ENCODE measurements at places on chromosomes 3 and 15.

GRCh38 chr3:134253475-134254226, 3.0 kb upstream of the RYK start:
- no peak for DNase-seq

GRCh38 chr3:158109295-158109803, 540 bp upstream of the RSRC1 start:
- no peak for DNase-seq

DNA sequence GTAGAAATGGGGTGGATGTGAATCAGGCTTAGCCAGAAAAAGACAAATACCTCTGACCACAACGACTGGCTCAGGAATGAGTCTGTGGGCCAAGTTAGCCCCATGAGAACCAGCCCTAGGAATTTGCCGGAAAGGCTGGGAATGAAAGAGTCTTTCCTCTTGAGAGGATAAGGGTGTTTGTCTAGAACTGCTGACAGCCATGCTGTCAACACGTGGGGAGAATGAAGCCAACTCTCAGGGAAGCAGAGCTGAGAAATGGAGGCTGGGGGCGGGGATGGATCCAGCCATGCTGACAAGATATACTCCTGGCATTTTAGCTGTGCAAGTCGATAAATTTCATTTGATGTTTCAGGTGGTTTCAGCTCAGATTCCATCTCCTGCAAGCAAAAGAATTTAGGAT, 10.6 kb upstream of the SLC6A1 start:
- no peak for DNase-seq

DNA sequence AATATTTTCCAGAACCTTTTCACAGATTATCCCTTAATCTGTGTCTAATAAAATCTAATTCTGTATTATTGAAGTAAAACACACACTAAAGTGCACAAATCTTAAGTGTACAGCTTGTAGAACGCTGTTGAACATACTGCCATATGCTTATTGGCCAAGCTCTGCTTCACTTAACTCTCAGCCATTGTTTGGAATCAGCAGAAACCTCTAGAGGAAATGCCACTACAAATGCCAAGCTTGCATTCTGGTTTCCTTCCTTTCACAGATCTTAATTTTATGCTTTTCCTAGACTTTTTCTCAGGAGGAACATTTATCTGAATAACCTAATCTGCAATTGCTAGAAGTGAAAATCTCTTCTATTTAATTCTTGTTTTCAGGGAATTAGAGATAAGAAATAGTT, 10.1 kb downstream of the MNS1 start:
- no peak for DNase-seq

DNA sequence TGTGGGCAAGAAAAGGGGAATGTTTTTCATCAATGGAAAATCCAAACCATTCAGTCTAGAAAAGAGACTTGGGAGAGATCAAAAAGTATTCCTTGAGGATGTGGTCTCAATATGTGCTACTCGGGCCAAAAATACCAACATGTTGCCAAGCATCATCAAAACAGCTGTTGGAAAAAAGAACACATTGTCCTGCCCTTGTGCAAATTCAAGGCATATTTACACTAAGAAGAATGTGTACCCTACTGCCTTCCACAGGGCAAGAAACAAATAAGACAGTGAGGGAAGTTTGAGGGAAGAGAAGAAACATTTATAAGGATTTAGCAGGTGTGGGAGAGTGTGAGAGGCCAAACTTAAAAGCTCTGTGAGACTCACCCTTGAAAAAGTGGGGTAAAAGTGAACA, 252.1 kb downstream of the NTRK3 start:
- DNase-seq = no peak

DNA sequence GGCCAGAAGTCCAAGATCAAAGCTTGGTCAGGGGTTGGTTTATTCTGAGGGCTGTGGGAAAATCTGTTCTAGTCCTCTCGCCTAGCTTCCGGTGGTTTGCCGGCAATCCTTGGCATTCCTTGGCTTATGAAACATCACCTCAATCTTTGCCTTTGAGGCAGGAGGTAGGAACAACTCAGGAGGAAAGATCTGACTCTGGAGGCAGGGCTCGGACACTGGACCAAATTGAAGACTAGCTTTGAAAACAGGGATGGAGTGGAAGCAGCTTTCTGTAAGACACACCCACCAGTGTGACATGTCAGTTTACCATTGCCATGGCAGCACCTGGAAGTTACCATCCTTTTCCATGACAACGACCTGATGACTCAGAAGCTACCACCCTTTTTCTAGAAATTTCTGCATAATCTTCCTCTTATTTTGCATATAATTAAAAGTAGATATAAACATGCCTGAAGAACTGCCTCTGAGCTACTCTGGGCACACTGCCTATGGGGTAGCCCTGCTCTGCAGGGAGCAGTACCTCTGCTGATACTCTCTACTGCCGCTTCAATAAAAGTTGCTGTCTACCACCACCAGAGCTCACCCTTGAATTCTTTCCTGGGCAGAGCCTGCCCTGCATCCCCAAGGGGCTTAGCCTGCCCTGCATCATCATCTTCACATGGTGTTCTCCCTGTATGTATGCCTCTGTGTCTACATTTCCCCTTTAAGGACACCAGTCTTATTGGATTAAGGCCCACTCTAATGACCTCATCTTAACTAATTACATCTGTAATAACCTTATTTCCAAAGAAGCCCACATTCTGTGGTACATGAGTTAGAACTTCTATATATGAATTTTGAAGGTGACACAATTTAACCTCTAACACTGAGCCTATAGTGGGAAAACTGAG, 38.3 kb upstream of the TM4SF4 start:
- DNase-seq = no peak

- DNase-seq = peak; percentile 86
These were observed 47.9 kb upstream of the TRAK1 start for GRCh38 chr3:42043099-42043813.

DNA sequence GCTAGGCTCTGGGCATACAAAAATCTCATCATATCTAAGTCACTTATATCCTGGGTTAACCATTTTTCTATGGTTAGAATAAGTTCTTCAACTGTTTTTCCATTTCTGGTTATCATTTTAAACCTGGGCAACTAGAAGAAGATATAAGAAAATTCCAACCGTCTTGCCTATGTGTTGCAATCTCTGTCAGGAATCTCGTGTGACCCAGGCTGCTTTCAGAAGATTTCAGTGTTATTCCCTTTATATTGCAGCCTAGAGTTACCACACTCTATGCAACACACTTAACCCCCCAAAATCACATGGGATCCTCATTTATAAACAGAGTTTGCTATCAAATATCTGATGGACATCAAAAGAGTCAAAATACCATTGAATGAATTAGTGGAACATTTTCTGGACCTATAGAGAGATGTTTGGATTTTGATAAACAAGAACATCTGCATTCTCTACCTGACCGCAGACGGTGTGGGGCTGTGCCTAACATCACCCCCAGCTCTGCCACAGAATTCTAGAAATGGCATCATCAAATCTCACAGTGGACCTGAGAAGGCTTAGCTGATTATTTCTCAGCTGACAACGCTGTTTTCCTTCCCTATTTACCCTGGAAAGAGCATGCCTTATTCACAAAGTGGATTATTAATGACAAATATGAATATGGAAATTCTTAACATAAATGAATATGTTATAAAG, 515.7 kb downstream of the NTRK3 start:
- no peak for DNase-seq

DNA sequence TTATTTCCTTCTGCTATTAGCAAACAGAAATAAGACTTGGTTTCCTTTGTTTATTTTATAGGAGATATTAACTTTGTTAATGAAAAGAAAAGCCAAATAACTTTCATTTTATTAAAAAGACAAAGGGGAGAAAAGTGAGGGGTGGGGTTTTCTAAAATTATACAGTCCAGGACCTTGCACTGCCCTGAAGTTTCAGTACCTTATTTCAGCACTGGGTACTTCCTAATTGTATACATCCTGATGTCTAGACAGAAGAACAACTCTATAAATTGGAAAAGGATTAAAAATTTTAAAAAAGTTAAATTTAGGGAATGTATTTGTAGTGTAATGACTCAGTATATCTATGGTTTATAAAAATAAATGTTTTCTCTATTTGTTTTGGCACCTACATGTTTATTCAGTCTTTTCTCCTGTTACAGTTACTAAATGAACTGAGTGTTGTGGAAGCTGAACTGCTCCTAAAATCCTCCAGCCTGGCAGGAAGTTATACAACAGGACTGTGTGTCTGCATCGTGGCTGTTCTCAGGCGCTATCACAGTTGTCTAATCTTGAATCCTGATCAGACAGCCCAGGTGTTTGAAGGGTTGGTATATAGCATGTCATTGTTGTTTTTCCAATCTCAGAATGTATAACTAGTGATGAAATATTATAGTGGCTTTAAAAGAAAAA, 27.6 kb upstream of the P2RY13 start:
- DNase-seq = no peak

GRCh38 chr3:25856902-25857518, 67.1 kb downstream of the OXSM start:
- peak; percentile 25 for DNase-seq

DNA sequence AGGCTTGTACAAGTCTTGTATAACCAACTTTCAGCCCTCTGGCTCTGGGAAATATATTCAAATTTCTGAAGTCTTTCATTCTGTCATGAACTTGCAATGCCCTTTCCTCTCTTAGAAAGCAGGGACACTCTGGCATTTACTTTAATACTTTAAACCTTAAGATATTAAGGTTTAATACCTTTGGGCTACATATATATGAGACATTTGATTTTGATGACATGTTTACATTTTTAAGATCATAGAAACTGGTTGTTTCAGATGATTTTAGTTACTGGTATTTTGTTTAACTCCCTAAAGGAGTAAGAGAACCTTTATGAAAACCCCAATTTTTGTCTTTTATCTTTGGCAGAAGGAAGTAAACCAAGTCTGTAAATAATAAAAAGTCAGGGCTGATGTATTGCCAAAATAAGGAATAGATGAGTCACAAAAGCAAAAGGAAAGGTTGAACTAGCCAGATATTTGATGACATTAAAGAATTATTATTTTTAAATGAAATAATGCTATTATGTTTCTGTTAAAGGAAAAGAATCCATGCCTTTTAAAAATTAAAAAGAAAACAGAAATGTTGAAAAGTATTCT, 579.0 kb upstream of the CBLB start:
- no peak for DNase-seq

DNA sequence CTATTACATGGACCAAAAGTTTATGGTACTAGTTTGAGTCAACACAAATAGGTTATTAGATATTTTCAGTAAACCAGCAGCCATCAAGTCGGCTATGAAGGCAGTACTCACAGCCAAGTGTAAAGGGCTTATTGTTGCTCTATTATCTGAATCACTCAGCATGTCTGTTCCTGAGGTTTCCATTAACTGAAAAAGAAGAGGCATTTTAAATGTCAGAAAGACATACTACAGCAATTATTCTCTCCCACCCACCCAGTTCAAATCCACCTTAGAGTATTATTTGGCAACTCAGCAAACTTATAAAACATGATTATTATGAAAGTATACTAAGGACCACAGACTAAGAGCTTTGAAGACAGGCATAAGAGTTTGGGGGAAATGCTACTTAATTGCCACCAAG, 93.1 kb downstream of the BTD start:
- no peak for DNase-seq

- no peak for DNase-seq
These were observed 257.4 kb downstream of the SQOR start for GRCh38 chr15:45892182-45892581.

DNA sequence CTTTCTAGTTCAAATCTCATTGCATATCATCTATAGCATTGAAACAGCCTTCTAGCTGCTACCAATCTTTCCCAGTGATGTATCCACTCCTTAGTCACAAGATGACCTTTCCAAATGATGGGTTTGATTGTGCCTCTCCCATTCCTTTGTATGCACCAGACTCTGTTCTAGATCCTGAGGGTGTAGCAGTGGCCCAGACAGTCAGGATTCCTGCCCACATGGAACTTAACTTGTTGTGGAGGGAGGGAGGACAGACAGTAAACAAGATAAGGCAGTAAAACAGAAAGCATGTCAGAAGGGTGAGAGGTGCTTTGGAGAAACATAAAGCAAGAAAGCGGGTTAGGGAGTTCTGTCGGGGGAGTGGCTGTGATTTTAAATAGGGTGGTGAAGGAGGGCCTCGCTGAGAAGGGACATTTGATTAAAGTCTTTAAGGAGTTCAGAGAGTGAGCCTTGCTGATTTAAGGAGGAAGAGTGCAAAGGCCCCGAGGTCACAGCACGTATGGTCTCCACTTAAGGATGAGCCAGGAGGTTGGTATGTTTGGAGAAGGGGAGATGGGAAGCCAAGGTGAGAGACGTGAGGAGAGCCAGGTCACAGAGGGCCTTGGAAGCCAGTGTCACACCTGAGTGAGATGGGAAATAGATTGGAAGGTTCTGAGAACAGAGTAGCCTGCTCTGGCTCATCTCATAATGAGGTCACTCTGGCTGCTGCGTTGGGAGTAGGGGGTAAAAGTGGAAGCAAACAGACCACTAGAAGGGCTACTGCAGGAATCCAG, 38.3 kb downstream of the FAM43A start:
- no peak for DNase-seq

DNA sequence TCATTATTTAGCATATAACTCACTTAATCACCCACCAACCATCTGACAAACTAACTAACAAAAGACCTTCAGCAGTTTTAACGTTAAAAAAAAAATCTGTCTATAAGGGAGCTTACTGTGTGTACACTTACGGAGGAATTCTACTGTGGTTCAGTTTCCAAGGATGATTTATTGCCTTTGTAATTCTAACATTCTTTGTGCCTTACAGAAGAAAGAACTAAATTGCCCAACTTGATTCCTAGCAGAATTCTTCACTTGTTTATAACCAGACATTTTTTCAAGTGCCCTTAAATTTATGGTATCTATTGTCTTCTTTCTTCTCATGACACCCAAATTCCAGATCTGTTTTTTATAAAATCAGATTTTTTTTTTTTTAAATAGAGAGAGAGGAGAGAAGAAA, 119.7 kb upstream of the IGSF10 start:
- no peak for DNase-seq

DNA sequence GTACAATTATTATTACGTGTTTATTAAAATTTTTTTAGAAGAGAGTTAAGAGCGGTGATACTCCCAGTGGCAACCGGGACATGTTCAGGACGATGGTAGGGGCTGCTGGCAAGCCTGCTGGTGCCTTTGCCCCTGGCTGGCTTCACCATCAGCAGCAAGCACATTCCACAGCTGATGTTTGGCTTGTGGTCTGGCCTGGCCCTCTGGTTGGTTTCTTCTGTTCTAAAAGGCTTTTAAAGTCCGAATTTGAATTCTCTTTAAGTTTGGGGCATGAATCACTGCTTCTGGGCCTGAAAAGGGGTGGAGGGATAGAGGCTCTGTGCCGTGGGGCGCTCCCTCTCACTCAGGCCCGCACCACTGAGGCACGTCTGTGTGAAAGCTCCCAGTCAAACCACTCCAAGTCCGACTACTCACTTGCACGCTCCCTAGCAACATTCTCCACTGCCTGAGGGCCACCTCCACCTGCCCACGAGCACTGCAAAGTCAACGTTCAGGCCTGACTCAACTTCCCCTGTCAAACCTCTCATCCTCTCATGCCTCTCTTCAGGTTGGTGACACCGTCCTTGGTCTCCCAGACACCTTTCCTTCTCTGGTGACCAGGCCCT, 10.1 kb downstream of the ITGA11 start:
- no peak for DNase-seq

- DNase-seq = no peak
These were observed 38.1 kb downstream of the TRAK1 start for GRCh38 chr3:42129014-42129953.

- DNase-seq = no peak
These were observed 25.3 kb downstream of the ADGRG7 start for GRCh38 chr3:100634493-100635272.
